ENCODE measurements at places on chromosomes 7 and 10.

GRCh38 chr7:23345601-23346000 is 46.5 kb downstream of the MALSU1 start:
- DNase-seq: no peak

- no peak for DNase-seq
These were observed 714.8 kb downstream of the CCSER2 start for GRCh38 chr10:85043207-85043606.

DNA sequence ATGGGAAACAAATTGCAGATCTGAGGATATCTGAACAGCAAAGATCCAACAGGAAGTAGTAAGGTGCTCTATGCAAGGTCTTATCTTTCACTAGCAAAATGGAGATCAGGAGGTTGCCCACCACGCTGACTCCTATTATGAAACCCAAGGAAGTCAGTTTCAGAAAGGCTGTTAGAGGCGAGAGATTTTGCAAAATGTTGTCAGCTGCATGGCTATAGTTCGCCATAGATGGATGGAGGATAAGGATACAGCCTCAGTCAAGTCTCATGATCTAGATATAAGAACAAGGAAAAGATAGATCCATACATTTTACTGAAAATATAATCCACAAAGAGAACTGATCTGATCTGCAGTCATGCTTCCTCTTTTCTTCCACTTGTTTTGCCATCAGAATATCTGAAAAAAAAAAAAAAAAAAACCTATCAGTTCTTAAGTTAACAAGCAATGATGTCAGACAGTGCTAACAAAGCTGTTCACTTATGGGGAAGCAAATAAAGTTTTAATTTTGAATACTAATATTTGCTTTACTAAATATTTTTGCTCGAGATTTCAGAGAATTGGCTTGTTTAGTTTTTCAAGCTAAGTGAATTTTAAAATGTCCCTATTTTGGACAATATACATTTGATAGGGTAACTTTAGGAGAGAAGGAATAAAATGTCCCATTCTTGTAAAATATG is 2.0 kb downstream of the GPR85 start:
- no peak for DNase-seq

- no peak for DNase-seq
These were observed 85.3 kb downstream of the VOPP1 start for GRCh38 chr7:55486991-55487390.

GRCh38 chr7:106870983-106871410 is 5.9 kb downstream of the PIK3CG start:
- no peak for DNase-seq

DNA sequence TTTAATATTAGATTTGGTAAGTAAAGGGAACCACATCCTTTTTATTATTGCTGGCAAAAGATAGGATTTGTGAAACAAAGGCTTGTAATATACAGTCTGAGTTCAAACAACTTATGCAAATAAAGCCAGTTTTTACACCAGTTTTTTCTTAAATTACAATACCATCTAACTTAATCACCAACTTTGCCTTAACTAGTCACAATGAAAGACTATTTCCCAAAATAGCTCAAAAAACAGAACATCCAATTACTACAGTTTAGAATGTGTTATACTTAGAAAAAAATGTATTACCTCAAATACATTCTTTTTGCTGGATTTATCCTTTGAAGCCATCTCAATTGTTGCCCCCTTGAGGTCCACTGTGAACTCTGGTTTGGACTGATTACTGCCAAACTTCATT is 108.5 kb downstream of the ARHGAP12 start:
- no peak for DNase-seq

Data from stimulated activated CD4-positive, alpha-beta T cell treated with anti-CD3 and anti-CD28 coated beads, Interleukin-4, amount 100 ng/mL, for 48 hours (primary cell).